GM04504 (cell line): ENCODE measurements at places on chromosomes 12 and 14.

DNA sequence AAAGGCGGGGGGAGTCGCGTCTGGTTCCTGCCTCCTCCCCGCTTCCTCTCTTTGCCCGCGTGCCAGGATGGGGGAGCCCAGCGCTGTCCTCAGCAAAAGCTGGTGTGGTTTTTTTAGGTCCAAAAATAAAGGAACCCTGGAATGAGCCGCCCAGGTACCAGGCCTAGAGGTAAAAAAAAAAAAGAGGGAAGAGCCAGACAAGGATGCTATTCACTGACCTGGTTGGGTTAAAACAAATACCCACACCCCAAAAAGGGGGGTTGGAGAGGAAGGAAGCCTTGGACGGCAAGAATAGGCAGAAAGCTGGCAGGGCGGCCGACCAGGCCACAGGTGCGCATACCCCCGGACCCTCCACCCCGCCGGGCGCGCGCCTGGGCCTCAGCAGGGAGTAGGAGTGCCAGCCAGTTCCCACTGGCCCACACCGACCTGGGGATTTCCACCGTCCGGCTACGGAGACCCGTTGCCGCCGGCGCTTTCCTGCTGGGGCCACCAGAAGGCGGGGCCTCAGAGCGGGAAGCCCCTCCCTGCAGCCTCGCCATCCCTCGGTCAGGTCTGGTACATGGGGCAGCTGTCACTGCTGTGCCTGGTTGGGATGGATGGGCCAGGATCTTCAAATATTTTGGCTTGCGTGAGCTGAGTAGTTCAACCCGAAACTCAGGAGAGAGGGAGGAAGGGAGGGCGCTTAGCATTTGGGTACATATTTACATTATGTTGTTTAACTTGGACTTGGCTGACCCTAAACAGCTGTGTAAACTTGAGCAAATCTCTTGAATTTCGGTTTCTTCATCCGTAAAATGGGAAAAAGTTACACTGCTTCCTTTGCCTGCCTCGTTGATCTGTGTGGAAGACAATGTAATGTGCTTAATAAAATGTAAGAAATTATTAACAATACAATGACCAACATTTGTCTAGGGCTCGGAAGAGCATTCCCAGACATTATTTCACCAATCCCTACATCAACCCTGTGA is 5.4 kb upstream of the IRF2BPL start:
- no peak for DNase-seq

DNA sequence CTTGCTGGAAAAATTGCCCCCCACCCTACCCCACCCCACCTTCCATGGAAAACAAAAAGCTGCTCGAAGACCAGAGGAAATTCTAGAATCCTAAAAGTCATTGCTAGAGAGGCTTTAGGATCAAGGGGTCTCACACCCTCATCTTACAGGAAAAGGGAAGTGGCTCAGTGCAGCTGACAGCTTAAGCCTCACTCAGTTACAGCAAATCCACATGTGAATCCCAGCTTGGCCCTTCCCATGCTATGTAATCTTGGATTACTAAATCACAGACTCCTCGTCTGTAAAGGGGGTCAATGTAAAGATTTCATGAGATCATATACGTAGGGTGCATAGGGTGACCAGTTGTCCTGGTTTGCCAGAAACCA is 25.9 kb downstream of the CMKLR1 start:
- no peak for DNase-seq

DNA sequence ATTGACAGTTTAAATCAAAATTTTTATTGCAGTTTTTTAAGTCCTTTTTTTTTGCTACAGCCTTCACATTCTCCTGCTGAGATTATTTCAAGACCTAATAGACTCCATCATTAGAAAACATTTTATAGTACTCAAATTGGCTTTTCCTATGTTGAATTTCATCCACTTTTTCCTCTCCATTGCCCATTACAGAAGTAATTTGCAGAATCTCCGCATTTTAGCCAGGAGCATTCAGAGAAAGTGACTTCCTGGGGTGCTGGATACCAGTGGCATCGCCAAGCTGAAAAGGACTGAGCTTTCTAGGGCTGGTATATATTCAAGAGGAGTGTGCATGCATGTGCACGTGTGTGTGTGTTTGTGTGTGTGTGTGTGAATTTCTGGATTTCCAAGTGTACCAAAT is 340.8 kb downstream of the PDZRN4 start:
- no peak for DNase-seq

DNA sequence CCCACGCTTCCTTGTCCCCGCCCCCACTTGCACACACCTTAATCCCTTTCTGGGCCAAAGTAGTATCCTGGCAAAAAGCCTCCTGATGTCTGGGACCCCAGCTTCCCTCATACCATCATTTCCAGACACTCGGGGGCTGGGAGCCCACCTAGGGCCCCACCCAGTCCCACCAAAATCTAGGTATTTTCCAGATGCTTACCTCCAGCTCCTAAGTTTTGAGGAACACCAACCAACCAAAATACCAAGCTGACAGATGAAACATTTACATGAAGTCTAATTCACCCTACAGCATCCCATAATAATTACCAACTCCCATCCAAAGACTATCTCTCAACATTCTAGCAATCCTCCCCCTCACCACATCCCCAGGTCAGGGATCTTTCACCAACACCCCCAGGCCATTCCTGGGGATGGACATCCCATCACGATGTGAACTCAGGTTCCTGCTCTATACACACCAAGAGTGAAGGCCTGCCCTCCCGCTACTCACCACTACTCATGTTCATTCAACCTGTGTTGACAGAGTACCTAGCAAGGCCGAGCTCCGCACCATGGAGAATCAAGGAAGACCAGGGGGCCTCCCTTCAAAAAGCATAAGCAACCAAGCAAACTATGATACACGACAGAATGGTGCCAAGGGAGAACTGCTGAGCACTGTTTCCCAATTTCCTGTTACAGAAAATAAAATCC is 1.6 kb upstream of the CHD4 start:
- no peak for DNase-seq

- DNase-seq, result no peak
These were observed 33.2 kb downstream of the ZNF664 start for GRCh38 chr12:124006085-124006845.

- no peak for DNase-seq
These were observed 35.6 kb downstream of the ZNF664 start for GRCh38 chr12:124008595-124008994.

DNA sequence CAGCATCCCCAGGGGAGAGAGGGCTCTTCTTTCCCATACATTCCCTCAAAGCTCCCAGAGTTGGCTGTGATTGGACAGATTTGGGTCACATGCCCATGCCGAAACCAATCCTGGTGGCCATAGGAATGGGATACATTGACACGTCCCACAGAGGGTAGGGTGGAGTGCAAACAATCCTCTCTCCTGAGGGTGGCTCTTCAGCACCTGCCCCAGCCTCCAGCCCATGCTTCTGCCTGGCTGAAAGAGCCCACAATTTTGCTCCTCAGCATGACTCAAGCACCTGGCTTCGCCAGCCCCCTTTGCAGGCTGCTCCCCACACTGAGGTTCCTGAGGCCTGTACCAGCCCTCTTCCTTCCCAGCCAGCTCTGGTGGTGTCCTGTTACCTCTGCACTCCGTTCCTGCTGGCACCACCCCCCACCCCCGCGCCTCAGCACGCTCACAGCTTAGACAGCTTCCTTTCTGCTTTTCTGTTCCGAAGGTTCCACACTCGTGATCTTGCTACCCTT is 71.7 kb downstream of the CCDC92 start:
- DNase-seq, result no peak

- DNase-seq, result no peak
These were observed 43.6 kb downstream of the RAD51B start for GRCh38 chr14:67863223-67863622.

DNA sequence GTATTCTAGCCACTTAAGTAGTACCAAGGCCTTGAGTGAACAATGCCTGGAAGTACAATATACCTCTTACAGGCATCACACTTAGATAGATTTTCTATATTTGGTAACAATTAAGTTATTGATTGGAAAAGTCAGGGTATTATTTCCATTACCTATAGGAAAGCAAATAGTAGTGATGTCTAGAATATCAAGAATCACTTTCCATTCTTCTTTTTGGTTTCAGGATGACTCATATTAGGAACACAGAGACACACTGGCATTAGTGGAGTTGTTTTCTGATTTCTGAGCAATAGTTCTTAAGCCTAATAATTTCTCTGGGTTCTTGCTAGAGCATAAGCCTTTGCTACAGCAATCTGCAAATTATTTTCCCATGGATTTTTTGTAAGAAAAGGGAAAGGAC is 1640.0 kb upstream of the SEL1L start:
- DNase-seq, result no peak

DNA sequence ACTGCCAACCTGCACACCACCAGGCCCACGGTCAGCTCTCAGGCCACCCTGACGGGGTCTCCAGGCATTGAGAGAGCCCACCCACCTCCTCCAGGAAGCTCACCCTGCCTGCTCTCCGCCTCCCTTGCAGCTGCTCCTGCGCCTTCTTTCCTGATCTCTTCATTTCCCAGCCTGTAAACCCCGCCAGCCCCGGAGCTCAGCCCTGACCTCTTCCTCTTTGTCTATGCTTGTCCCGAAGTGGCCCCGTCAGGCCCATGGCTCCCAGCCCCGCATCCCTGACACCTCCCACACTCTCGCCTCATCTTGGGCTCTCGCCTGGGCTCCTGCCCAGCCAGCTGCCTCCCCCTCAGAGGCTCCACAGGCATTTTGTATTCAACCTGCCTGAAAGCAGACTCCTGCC is 139.3 kb downstream of the CALM1 start:
- DNase-seq, result no peak

- no peak for DNase-seq
These were observed 25.6 kb upstream of the UBC start for GRCh38 chr12:124940143-124940392.

- no peak for DNase-seq
These were observed 48.2 kb upstream of the DLK1 start for GRCh38 chr14:100678469-100678828.

DNA sequence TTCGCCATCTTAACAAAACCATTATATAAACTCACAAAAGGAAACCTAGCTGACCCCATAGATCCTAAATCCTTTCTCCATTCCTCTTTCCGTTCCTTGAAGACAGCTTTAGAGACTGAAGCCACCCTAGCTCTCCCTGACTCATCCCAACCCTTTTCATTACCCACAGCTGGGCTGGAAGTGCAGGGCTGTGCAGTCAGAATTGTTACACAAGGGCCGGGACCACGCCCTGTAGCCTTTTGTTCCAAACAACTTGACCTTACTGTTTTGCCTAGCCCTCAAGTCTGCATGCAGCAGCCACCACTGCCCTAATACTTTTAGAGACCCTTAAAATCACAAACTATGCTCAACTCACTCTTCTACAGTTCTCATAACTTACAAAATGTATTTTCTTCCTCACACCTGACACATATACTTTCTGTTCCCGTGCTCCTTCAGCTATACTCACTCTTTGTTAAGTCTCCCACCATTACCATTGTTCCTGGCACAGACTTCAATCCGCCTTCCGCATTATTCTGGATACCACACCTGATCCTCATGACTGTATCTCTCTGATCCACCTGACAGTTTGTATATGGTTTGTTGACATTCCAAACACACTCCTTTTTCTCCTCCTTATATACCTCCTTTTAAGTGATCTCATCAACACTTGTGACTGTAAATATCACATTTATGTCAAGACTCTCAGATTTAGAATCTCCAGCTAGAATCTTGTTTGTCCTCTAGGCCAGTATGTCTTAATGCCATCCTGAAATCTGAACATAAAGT is 208.7 kb downstream of the KITLG start:
- no peak for DNase-seq

DNA sequence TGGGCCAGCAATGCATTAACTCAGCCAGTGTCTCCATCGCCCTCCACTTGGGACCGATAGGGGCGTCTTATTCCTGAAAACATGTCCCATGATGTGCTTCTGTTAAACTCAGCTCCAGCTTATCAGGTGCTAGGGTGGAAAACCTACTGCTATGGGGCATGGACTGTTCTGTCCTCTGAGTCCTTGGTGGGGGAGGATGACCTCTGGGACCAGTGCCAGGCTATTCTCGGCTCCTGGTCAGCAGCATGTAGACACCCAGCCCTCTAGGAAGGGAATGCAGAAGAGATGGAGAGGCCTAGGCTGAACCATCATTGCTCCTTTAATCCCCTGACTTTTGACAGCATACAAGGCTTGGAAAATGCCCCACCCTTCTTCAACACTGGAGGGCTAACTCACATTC is 486.2 kb downstream of the MED13L start:
- DNase-seq, result no peak

DNA sequence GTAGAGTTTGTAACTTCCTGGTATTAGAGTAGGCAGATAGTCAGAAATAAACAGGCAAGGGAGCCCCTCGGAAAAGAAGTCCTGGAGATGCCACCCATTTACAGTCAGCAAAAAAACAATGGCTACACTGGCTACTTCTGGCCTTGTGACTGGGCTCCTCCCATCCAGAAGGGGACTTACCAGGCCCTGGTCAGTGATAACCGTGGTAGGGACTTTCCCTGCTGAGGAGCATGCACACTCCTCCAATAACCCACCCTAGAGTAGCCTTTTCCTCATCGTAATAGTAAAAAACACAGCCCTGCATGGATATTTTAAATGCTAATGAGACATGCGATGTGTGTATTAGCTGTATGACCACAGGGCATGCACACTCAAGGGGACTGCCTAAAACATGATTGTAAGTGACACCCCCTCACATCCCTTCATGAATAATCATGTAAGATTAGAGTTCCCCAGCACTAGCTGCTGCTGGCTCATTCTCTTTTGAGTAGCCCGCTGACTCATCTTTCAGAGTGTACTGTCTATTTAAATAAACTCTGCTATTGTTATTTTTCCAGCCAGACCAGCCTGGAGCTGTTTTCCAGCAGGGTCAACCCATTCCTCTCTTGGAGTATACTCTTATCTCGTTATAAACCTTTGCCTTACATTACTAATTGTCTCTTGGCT is 413.8 kb upstream of the TMTC1 start:
- DNase-seq, result no peak

- DNase-seq, result no peak
These were observed 28.6 kb downstream of the AMN start for GRCh38 chr14:102951034-102951433.

GRCh38 chr12:54160769-54161480 is 27.9 kb downstream of the SMUG1 start:
- no peak for DNase-seq

DNA sequence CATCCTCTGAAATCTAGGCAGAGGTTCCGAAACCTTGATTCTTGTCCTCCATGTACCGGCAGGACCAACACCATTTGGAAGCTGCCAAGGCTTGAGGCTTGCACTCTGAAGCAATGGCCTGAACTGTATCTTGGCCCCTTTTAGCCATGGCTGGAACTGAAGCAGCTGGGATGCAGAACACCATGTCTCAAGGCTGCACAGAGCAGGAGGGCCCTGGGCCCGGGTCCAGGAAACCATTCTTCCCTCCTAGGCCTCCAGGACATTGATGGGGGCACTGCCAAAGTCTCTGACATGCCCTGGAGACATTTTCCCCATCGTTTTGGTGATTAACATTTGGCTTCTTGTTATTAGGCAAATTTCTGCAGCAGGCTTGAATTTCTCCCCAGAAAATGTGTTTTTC is 198.7 kb downstream of the EFCAB11 start:
- DNase-seq, result no peak

DNA sequence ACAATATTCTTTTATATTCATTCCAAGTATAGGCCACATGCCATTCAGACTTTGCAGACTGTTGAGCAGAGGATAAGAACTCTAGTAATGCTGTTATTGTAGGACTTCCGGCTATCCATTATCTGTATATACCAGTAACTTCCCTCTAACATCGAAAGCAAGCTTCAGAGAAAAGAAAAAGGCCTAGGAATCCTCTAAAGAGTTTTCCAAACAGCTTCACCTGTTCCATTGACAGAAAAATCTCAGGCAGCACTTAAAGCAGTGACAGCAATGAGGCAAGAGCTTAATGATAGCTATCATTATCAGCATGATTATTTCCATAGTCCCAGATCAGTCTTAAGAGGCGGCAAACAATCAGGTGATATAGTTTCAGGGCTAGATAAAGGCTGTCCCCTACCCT is 1.8 kb downstream of the CPNE8 start:
- DNase-seq, result no peak
